Colonic mucosa (tissue), 4 donors: ENCODE measurements at places on chromosomes 7 and 10. TPM values are rescaled to one million over a fixed set of nuclear protein-coding genes. Genes with fewer than 3 reads are reported as not detected.

COL13A1 gene
- 1.1 TPM for total RNA-seq

RBP4 gene
- total RNA-seq = 15.1 TPM

MYPN gene
- 0.07 TPM for total RNA-seq

TAS2R5 gene
- 0.98 TPM for total RNA-seq

SPDYE11 gene
- not detected for total RNA-seq

TFEC gene
- 0.69 TPM for total RNA-seq

UCN3 gene
- total RNA-seq = 4.0 TPM

WIPF3 gene
- 1.6 TPM for total RNA-seq

- DNase-seq = no peak
These were observed 67.9 kb downstream of the PPP1R9A start for GRCh38 chr7:94975336-94975735.

DNA sequence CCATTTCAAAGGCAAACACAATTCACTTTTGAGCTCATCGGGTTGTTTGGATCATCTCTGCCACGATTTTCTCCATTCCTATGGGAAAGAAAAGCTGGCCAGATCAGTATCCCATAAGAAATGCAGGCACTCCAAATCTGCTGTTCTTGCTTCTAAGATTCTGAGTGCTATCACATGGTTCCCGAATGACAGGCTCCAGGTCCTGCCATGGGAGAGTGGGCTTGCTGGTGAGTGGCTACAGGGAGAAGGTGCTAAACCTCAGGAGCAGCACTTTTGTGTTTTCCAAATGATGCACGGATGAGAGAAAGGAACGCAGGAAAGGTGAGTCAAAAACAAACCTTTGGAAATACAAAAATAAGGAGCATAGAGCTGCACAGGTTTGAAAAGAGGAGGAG is 32.1 kb downstream of the MTURN start:
- no peak for DNase-seq

GRCh38 chr7:139853506-139854123 is 24.6 kb downstream of the TBXAS1 start:
- peak; percentile 18 for DNase-seq

DNA sequence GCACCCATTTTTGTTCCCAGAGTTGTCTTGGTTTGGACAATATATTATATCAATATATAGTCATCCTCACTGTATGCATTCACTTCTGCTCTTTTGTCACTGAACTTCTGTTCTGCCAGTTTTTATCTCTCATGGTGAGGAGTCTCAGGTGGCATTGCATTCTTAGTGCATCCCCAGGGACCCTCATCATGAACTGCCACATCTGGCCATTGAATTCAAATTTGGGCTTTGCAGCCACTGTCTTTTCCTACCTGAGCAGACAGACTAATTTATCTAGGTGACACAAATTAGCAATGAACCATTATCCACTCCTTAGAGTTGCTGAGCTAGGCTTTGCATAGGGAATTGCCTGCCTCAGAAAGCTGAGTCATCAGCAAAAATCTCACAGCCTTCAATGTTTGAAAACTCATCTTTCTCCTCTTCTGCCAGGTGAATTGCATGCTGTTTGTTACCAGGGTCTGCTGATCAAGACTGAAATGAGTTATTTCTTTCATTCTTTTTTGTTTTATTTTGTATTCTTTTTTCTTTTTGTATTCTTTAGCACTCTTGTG is 316.8 kb upstream of the MTPN start:
- no peak for DNase-seq

GRCh38 chr10:4809156-4809555 is 16.9 kb upstream of the AKR1E2 start:
- no peak for DNase-seq

GRCh38 chr7:151087245-151088018 is 1.2 kb downstream of the AGAP3 start:
- DNase-seq = peak; percentile 58

GRCh38 chr7:39383136-39383535 is 183.1 kb upstream of the YAE1 start:
- no peak for DNase-seq

GRCh38 chr10:100021322-100021721 is 11.6 kb upstream of the DNMBP start:
- no peak for DNase-seq

DNA sequence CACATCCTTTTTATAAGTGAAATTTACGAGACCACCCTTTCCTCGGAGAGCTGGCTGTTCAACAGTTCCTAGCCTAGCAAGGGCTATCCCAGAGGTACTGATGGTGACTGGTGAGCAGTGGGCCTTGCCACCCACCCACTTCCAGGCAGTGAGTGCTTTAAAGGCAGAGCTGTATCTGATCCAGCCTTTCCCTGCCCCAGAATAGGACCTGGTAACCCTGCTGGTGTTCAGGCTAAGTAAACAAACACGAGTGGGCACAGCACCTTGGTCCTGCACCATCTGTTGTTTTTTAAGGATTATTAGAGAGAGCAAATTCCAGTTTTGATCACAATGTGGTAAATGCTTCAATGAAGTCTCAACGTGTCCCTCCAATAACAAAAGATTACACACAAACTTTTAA is 75.7 kb downstream of the COBL start:
- DNase-seq = no peak

- DNase-seq = no peak
These were observed 4.0 kb downstream of the CRYGN start for GRCh38 chr7:151435971-151436370.

GRCh38 chr7:2964208-2964607 is 79.5 kb downstream of the CARD11 start:
- no peak for DNase-seq
